ENCODE measurements at places on chromosomes 12 and 14.

DNA sequence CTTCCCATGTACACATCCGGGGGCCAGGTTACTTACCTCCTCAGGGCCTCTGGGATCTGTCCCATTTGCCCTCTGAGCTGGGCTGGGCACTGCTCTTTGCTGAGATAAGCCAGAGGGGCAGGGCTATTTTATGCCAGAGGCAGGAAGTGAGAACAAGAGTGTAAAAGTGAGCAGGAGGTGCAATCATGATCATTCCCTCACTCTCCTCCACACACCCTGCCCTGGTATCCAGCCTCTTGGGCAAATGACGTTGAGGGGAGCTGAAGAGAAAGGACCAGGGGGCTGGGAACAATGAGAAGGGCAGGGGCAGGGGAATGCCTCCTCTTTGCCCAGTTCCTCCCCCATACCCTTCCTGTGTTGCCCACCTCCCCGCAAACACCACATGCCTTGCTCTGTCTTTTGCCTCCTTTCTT is 4.2 kb downstream of the LPAR5 start:
- DNase-seq = no peak

DNA sequence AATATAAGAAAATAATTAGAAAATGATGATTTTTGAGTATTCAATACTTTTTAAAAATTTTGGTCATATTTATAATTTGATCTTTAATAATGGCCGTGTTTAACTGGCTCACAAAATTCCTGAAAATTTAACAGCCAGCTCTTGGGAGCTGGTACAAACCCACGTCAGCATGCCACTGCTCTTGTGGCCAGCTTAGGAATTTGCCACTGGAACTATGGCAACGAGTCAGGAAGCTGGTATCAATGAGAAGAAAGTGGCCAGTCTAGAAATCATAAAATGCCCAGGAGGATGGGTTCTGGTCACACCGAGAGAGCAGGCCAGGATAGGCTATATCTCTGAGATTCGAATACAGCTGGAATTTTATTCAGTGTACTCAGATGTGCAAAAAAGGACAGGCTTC is 72.2 kb upstream of the PLEKHG3 start:
- DNase-seq = no peak

- no peak for DNase-seq
These were observed 29.6 kb downstream of the MAP3K9 start for GRCh38 chr14:70779667-70780066.

DNA sequence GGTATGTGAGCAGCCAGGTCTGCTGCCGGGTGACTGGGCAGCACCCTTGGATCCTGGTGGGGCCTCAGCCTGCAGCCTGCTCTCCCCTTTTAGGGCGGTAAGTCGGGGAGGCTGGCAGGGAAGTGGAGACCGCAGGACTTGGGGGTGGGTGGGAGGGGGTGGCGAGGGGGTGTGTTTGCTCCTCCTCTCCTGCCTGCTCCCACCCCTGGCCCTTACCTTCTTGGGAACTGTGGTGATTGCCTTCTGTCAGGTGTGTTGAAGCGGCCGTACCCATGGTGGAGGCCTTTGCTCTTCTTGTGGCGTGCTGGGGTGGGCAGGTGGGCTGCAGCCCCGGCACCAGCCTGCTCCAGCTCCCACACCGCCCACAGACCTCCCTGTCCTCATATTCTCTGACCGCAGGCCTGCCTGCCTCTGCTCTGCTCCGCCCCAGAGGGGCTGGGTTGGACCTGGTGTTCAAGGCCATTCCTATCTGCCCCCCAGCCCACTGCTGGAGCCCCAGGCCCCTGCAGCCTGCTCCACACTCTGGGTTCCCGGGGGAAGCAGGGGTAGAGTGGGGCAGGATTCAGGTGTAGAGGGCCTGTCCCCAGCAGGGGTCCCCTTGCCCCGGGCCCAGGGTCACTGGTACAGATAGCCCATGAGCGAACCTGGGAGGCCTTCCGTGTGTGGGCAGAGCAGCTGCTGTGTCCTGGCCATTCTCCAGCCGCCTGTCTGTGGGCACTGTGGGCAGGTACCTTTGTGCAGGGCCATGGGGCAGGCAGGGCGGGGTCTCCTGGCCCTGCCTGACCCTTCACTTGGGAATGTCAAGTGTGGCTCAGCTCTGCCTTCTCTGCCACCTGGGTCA is 5.2 kb downstream of the TEDC1 start:
- no peak for DNase-seq

- DNase-seq = no peak
These were observed 1074.6 kb downstream of the FLRT2 start for GRCh38 chr14:86604561-86604960.

DNA sequence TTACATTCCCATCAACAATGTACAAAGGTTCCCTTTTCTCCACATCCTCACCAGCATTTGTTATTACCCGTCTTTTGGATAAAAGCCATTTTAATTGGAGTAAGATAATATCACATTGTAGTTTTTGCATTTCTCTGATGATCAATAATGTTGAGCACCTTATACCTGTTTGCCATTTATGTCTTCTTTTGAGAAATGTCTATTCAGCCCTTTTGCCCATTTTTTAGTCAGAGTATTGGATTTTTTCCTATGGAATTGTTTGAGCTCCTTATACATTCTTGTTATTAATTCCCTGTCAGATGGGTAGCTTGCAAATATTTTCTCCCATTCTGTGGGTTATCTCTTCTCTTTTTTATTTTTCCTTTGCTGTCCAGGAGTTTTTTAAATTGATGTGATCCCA is 10.7 kb upstream of the OR8S1 start:
- DNase-seq = no peak

GRCh38 chr12:4451694-4452093 is 6.1 kb upstream of the FGF6 start:
- DNase-seq = no peak

DNA sequence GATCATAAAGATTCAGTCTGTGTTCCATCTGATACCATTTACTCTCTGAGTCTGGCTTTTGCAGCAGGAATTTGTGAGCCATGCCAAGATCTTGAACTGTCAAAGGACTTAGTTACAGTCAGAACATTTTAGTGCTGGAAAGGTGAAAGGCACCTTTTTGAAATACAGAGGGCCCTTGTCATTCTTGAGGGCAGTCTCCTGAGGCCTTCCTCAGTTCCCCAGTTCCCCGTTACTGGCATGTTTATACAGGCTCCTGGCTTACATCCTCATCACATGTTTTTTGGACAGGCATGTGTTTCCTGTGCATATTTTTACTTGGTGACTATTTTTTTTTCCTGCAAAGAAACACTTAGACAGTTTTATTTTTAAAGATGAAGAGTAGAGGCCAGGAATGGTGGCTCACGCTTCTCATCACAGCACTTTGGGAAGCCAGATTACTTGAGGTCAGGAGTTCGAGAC is 21.0 kb downstream of the CFAP54 start:
- DNase-seq = no peak

- DNase-seq = no peak
These were observed 705.1 kb downstream of the MED13L start for GRCh38 chr12:115572440-115572839.

DNA sequence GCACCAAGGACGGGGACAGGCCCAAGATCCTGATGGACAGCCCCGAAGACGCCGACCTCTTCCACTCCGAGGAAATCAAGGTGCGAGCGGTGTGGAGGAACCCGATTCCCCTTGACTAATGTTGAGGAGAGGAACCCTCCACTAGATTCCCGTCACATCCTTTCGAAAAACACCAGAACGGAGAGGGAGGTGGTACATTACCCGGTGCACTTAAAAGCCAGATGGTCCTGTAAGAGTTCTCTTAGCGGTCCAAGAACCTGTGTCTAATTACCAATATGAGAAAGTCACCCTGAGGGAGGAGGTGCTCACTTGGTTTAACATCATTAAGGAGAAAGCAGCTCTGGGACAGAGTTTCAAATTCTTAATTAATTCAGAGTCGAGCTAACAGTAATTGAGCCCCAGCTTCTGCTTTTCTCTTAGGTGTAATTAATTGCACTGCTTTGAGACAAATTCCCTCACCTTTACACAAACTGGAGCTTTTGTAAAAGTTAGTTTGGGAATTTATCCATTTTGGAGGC is 450 bp downstream of the PRKAB1 start:
- DNase-seq = peak; percentile 42

DNA sequence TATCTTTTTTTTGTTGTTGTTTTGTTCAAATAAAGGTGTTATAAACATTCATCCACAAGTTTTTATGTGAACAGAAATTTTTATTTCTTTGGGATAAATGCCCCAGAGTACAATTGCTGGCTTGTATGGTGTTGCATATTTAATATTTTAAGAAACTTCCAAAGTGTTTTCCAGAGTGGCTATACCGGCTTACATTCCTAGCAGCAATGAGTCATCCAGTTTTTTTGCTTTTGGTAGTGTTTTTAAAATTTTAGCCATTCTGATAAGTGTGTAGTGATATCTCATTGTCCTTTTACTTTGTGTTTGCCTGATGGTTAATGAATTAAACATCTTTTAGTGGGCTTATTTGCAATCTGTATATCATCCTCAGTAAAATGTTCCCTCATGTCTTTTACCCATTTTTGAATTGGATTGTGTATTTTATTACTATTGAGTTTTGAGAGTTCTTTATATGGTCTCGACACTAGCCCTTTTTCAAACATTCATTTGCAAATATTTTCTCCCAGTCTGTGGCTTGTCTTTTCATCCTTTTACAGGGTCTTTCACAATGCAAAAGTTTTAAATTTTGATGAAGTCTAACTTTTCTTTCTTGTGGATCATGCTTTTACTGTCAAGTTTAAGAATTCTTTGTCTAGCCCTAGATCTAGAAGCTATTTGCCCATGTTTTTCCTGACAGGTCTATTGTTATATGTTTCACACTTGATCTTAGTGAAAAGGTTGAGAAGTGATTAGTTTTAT is 29.5 kb downstream of the PPP4R4 start:
- no peak for DNase-seq

GRCh38 chr12:50615907-50616296 is 111.1 kb downstream of the DIP2B start:
- DNase-seq = no peak

DNA sequence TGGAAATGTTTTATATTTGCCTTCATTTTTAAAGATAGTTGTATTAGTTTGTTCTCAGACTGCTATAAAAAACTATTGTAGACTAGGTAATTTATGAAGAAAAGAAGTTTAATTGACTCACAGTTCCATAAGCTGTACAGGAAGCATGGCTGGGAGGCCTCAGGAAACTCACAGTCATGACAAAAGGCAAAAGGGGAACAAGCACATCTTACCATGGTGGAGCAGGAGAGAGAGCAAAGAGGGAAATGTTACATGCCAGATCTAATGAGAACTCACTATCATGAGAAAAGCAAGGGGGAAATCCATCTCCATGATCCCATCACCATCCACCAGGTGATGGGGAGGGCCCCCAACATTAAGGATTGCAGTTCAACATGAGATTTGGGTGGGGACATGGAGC is 35.5 kb upstream of the UNC79 start:
- DNase-seq = no peak

DNA sequence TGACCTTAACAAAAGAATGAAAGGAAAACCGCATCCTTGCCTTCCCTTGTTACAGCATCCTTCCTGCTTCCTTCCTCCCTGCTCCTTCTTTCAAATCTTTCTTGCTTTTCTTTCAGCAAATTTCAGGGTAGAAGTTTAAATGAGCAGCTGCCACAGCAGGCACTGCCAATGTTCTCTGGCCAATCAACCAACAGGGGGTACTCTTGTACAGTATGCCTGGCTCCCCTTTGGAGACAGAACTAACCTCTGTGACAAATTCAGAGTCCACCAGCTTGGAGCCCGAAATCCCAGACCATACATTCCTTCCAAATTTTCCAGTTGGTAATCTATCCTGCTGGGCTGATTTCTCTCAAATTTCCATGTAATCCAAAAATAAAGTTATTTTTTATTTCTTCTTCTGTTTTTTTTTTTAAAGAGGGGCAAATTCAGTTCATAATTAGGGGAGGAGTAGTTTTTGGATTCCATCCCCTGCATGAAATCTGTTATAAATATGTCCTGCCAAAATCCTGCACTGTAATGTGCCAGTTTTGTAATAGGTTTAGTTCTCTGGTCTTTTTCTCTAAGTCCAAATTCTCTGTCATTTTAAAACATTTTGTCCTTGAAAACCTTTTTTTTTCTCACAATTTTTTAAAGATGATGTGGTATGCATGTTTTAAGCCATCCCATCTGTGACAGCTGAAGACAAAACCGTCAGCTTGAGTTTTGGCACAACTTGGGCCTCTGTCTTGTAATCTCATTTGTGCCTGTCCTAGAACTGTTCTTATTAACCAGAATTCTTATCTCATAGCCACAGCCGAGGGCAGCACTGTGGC is 610.0 kb upstream of the LMO3 start:
- DNase-seq = peak; percentile 32

GRCh38 chr12:79850610-79851299 is 84.1 kb downstream of the PPP1R12A start:
- peak; percentile 9 for DNase-seq

GRCh38 chr12:96186607-96187301 is 7.4 kb upstream of the ELK3 start:
- no peak for DNase-seq

GRCh38 chr12:93699271-93700145 is 22.3 kb downstream of the CRADD start:
- DNase-seq = no peak

- no peak for DNase-seq
These were observed 18.0 kb upstream of the C2CD5 start for GRCh38 chr12:22562036-22563028.

DNA sequence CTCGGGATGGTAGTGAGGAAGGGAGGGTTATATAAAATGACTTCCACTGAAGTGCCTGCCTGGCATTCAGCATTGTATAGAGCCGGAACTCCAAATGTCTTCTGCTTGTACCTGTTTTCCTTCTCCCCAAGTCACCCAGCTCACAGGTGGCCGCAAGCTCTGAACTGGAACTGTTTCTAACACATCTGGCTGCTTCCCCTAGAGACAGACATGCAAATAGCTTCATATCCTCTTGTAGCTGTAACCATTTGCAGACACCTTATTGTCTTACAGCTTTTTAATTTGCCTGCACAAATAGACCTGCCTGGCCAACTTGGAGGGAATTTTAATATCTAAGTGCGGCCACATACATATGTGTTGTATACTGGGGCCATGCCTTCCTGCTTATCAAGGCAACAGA is 126.0 kb downstream of the CHST11 start:
- DNase-seq = peak; percentile 88

GRCh38 chr12:10160617-10161385 is 11.1 kb downstream of the OLR1 start:
- DNase-seq = no peak

DNA sequence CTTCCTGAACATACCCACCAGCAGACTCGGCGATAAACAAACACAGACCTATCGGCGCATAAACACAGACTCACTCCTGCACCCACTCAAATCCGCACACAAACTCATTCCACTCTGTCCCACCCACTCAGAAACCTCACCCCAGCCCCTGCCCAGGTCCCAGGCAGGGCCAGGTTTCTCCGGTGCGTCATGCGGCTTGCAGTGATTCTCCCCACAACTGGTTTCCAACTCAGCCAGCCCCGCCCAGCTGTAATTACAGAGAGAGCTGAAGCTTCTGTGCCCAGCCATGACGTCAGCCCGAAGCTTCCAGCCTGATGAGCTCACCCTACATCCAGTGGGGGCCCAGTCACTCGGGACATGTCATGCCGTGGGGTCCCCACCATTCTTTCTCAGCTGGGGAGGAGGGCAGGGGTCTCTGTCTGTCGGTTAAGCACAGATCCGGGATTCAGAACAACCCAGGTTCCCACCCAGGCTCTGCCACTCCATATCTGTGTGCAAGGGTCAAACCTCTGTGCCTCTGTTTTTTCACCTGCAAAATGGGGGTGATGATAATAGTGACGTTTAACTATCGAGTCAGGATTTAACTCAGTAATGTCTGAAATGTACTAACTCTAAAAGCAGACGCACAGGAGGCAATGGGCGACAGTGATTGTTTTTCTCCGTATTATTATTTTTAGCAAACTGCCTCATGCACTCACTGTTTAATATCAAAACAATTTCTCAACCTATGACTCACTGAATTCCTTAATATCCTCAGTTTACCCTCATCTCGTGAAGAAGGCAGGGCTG is 2.3 kb upstream of the HSPB8 start:
- no peak for DNase-seq

- DNase-seq = no peak
These were observed 70.5 kb downstream of the TBC1D30 start for GRCh38 chr12:64894827-64895475.
